ENCODE measurements at places on chromosomes 2 and 18.

DNA sequence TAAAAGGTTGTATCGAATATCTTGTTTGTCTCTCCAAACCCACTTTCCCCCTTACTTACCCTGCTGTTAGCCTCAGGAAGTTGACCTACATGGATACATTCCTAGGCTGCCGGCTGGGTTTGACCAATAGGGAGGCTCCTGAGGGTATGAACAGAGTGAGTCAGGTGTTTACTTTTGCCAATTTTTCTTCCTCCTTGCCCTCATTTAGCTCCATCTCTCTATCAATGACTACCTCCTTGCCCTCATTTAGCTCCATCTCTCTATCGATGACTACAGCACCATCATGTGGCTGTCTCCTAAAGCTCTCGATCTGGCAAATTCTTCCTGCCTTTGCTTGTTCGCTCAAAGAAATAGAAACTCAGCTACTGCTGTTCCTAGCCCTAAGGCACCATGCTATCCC, 571.9 kb upstream of the CRIM1 start:
- DNase-seq, result no peak

DNA sequence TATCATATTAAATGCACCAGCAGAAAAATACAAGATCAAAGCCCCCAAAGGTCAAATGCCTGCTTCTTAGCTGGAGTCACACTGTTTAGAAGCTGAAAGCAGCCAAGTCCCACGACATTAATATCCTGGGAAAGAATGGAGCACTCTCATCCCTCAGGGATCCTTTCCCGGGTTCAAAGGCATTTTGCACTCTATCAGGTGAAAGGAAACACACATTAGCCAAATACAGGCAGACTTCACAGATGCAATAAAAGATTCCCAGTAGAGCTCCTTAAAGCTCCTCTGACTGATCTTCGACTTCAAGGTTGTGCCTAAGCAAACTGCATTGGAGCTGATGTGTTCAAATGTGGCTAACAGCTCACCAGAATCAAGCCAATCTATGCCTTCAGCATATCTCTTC, 158.4 kb downstream of the RNF152 start:
- DNase-seq, result no peak

DNA sequence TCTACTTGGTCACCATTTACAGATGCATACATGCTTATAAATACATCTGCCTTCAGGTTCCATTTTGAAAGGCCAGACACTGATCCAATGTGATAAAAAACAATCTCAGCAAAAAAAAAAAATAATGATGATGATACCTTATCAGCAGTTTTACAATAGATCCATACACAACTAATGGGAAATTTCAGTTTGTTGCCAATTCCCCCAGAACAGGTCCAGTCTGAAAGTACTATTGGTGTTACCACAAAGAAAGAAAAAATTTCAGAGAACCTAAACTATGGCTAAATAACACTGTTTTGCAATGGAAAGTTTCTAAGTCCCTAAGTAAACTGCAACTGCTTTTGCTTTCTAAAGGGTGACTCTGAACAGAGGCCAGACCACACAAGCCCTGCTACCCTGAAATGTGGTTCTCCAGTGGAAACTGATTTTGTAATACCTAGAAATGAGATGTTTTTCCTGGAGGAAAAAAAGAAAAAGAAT, 54.1 kb downstream of the LPIN2 start:
- DNase-seq, result no peak

GRCh38 chr2:240739797-240740196, 48.1 kb downstream of the AQP12A start:
- DNase-seq, result no peak

GRCh38 chr2:112714836-112715631, 5.8 kb upstream of the NT5DC4 start:
- DNase-seq, result peak; percentile 80

DNA sequence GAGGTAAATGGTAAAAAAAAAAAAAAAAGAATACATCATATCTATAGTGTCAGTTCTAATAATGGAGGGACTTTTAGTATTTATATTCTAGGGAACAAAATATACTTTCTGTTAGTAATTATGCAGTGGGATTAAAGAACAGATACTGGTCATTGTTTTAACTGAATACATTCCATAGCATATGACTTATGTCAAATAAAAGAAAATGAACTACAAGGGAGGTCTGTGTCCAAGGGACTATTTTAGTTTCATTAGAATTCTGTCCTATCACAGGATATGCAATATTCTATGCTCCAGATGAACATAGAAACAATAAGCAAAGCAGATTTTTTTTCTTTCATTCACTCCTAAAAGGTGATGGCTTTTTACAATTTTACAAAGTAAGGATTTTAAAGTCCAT, 154.2 kb upstream of the ZEB2 start:
- DNase-seq, result no peak

GRCh38 chr2:230975927-230976326, 20.0 kb upstream of the SPATA3 start:
- no peak for DNase-seq

DNA sequence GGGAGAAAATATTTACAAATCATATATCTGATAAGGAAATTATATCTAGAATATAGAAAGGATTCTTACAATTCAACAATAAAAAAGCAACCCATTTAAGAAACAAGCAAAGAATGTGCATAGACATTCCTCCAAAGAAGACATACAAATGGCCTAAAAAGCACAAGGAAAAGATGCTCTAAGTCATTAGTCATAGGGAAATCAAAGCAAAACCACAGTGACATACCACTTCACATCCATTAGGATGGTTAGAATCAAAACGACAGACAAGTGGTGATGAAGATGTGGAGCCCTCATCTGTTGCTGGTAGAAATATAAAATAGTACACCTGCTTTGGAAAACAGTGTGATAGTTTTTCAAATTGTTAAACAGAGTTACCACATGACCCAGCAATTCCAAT, 48.2 kb downstream of the MAPRE2 start:
- no peak for DNase-seq

DNA sequence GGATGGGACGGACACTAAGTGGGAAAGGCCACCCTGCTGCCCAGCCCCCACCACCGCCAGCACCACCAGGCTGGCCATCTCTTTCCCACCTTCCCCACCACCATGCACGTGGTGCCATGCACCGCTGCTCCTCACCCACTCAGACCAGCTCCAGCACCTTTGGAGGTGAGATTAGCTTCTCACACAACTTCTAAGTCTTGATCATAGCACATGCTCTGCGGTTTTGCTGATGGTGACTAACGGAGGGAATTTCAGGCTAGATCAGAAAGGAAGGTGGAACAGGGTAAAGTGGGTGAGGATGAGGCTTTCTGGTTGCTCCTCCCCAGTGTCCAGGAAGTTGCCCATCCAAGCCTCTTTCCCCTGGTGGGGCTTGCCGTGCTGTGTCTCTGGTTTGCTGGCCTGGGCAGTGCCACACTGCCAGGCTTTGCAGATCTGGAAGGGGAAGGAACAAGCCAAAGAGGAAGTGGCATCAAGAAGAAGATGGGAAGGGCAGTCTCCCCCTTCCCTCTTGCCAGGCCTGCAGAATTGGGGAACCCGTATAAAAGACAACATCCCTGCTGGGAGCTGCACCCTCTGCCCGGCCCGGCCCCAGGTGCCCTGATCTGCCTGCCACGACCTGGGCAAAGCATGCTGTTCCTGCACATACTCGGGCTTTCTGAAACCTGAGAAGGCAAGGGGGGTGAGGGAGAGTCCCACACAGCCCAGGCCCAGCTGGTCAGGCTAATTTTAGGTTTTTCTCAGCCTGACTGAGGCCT, 44.3 kb upstream of the CAB39 start:
- DNase-seq, result no peak

DNA sequence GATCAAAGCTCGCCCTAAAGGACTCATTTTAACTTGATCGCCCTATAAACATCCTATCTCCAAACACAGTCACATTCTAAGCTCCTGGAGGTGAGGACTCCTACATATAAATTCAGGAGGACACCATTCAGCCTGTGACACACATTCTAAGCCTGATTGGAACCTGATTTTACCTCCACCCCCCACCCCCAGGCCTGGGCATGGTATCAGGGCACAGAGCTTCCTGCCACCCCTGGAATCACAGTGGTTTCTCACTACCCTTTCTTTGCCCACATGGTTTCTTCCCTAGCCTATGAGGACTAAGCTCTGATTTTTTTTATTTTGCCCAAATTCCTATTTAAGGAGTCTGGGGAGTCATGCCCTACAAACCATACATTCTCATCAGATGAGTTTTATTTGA, 428.1 kb upstream of the ID2 start:
- no peak for DNase-seq

DNA sequence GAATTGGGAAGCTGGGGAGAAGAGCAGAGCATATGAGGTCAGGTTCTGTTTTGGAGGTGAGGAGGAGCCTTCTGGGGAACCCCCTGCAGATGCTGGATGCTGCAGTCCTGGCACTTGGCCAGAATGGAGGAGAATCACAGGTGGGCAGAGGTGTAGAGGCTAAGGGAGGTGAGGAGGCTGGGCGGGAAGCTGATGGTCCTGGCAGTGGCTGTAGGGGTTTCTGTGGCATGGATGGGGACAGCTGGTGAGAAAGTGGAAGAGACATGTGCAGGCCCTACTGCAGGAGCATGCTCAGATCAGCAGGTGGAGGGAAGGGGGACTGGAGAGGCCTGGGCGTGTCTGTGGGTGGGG, 101.3 kb downstream of the DYSF start:
- DNase-seq, result no peak

- DNase-seq, result no peak
These were observed 35.8 kb downstream of the CCDC68 start for GRCh38 chr18:54923339-54923956.

GRCh38 chr2:133292259-133292658, 276.0 kb downstream of the NCKAP5 start:
- no peak for DNase-seq

DNA sequence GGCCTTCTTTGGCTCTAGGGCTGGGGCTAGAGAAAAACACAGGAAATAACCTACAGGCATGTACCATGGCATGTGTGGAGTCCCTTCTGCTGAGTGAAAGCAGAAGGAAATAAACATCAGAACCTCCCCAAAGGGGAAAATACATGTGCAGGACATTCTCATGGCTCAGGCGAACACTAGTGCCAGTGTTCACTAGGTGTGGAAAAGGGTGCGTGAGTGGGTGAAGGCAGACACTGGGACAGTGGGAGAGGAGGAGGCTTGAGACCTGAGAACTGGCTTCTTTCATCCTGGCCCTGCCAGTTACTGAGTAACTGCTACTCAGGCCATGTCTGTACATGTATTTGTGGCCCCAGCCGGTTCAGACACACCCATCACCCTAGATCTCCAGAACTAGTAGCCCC, 268.2 kb downstream of the PRKCE start:
- DNase-seq, result no peak

DNA sequence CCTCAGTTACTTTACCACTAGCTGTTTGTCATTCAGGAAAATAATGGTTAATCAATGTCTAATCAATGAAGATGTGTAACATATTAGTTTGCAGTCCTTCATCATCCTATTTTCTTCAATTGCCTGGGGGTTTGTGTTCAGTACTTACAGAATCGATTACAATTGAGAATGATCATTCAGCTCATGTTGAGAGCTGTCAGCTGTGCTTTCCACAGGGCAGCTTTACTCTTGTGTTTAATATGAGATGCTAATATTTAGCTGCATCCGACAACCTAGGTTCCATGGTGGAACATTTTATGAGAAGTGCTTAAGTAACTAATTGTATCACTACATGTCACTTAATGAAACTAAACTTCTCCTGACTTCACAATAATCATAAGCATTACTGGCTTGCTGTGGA, 191.9 kb downstream of the GRB14 start:
- DNase-seq, result no peak

GRCh38 chr2:238413368-238413767, 13.4 kb upstream of the ASB1 start:
- no peak for DNase-seq

DNA sequence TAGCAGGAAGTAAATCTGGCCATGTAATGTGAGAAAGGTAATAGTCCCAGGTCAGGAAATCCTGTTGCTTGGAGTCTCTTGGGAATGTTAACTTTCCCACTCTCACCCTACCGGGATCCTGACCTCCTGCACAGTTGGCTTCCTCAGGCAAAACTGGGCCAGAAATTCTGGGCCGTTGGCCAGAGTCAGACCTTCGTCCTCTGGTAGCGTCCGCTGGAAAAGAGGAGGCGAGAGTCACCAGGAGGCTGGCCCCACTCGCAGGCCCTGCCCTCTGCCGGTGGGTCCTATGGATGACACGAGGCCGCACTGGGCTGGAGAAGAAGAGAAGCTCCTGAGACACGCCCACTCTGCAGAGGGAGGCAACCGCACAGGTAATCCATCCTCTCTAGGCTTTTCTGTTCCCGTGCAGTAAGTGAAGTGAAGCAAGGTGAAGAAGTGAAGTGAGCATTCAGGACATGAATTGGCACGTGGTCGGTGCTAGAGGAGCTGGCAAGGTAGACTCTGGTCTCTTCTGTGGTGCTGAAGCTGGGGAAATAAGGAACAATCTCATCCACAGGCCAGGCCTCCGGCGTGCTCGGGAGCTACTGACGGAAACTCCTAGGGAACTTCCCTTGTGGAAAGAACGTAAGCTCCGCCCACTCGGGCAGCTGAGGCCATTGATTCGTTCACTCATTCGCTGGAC, 182.7 kb upstream of the GLI2 start:
- peak; percentile 96 for DNase-seq

- DNase-seq, result no peak
These were observed 9.8 kb downstream of the AGXT start for GRCh38 chr2:240878341-240878936.

DNA sequence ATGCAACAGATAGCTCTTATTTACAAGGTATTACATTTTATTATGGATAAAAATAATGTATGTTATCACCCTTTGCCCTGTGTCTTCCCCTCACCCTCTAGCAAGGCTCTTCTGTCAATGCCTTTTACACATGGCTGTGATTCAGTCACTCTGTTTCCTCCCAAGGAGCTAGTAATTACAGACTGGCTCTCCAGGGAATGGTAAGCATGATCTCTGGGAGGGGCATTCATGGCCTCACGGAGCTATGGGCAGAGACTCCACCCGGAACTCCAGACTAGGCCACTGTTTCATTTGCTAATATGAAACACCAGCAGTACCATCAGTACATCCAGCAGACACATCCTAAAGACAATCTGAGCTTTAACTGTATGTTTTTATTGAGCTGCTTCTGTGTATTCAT, 410.9 kb upstream of the CYRIA start:
- no peak for DNase-seq

- no peak for DNase-seq
These were observed 888.4 kb downstream of the TSN start for GRCh38 chr2:122643725-122644329.

GRCh38 chr18:41034413-41034812, 920.6 kb upstream of the PIK3C3 start:
- no peak for DNase-seq

DNA sequence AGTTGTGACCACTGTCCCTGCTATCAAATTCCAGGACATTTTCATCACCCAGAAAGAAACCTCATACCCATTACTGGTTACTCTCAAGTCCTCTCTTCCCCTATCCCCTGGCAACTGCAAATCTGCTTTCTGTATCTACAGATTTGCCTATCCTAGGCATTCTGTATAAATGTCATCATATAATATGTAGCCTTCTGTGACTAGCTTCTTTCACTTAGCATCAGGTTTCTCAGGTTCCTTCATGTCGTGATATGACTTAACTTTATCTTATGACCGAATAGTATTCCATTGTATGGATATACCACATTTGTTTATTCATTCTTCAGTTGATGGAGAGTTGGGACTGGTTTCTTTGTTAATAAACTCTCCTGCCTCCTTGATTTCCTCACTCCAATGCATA, 60.5 kb downstream of the PMAIP1 start:
- DNase-seq, result no peak

- DNase-seq, result peak; percentile 68
These were observed 693 bp downstream of the UBE2F start for GRCh38 chr2:237967463-237967951.

- DNase-seq, result no peak
These were observed 21.3 kb upstream of the CDC42EP3 start for GRCh38 chr2:37692711-37693110.

All from islet precursor cell (in vitro differentiated cells).